ENCODE measurements at places on chromosomes 2 and 18.

- DNase-seq = no peak
Observed at GRCh38 chr2:238456970-238457926, 30.5 kb downstream of the ASB1 start.

DNA sequence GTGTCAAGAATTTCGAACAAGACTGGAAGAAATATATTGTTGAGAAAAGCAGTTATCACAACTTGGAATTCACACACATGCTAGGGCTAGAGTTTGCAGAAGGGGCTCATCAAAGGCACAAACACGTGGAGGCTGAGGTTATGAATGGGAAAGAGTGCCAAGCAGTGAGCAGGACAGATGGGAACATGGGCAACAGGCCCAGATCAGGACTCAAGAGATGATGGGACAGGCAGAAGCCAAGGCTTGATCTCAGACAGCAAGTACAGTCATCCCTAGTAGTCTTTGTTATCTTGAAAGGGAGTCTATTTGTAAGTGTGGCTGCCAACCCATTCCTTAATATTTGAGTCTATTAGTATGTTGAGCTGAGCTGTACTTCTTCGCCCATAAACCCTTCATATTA lies 22.2 kb upstream of the EPC2 start:
- DNase-seq = no peak

GRCh38 chr18:45549290-45549689 lies 66.0 kb upstream of the SLC14A2 start:
- no peak for DNase-seq

DNA sequence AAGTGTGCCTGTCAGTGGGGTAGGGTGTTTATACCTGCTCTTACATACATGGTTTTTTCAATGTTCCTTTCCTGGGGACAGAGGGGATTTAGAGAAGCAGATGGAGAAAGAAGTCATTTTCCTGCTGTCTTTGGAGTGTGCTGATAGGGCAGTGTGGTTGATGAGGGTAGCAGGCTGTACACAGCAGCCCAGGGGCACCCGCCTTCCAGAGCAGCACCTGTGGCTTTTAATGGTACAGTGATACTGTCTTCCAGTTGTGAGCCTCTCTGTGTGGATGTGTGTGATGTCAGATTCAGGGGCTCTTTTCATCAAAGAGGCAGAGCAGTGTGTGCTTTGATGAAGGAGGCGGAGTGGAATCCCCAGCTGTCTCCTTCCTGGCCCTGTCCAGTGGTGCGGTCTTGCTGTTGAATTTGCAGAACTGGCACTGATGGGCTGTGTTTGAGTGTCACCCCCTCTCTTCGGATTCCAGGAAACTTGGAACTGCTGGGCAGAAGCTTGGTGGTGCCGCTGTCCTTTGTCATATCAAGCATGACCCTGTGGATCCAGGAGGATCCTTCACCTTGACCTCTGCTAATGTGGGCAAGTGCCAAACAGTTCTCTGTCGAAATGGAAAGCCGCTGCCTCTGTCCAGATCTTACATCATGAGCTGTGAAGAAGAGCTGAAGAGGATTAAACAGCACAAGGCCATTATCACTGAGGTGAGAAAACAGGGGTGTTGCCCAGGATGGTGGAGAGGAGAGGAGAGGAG lies 259.8 kb downstream of the PHLPP1 start:
- DNase-seq = no peak

DNA sequence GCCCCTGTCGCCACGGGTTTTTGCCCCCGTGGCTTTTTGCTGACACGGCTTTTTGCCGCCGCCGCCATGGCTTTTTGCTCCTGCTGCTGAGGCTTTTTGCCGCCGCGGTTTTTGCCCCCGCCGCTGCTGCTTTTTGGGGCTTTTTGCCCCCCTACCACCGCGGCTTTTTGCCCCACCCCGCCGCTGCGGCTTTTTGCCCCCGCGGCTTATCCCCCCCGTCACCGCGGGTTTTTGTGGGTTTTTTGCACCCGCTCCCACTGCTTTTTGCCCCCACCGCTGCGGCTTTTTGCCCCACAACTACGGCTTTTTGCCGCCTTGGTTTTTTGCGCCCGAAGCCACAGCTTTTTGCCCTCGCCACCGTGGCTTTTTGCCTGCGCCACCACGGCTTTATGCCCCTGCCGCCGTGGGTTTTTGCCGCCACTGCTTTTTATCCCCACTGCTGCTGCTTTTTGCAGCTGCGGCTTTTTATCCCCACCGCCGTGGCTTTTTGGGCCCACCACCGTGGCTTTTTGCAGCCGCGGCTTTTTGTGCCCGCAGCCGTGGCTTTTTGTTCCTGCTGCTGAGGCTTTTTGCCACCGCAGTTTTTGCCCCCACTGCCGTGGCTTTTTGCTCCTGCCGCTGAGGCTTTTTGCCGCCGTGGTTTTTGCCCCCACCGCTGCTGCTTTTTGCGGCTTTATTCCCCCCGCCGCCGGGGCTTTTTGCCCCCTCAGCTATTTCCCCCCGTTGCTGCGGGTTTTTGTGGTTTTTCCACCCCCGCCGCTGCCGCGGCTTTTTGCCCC lies 2798.0 kb upstream of the TEKT4 start:
- DNase-seq = no peak

- DNase-seq = no peak
Observed at GRCh38 chr2:121086450-121086849, 198.6 kb downstream of the TFCP2L1 start.

- DNase-seq = no peak
Observed at GRCh38 chr2:100238471-100238870, 83.8 kb downstream of the LONRF2 start.

DNA sequence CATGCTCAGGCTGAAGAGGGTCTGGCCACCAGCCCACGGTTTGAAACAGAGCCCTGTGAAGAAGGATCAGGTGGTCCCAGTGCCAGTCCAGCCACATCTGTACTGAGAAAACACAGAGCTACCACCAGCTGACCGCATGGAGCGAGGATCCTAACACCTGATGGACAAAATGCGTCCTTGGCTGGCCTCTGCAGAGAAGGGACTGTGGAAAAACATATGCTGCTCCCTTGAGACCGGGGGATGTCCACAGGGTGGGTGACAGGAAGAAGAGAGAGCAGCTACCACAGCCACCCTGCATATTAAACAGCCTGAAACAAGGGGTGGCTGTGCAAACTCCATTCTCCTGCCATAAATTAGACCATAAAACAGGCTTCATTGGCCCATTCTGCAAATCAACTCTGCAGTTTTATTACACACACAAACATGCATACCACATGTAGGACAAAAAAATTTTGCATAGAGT lies 137.2 kb downstream of the BCL2 start:
- DNase-seq = no peak

- DNase-seq = no peak
Observed at GRCh38 chr2:165113414-165113813, 90.4 kb downstream of the SCN3A start.

GRCh38 chr2:120919771-120920453 lies 184.2 kb downstream of the GLI2 start:
- DNase-seq = no peak

DNA sequence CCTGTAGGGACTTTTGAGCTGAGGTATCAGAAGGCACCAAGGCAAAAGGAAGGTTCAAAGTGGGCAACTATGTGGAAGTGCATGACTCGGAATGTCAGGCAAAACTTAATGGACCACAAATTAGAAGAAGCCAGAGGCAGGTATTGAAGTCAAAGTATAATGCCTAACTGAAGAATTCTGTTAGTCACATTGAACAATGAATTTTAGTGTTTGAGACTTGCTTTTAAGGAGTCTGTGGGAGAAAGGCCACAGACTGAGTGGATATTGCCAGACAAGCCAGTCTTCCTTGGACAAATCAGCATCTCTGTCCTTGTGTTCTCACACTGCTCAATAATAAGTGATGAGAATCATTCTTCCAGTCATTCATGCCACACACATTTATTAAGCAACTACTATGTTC lies 498.9 kb downstream of the STK39 start:
- no peak for DNase-seq
